ENCODE measurements at places on chromosomes 3 and 15.

- H3K36me3 ChIP-seq, result peaks cover 3% of the 10 kb centered on the region
- no peak overlapping the region for H3K27ac ChIP-seq
- no peak for DNase-seq
- H3K4me1 ChIP-seq, result peaks cover 19% of the 10 kb centered on the region
- H3K4me3 ChIP-seq, result peak overlapping the region; percentile 55
These were observed 687 bp downstream of the GPR176 start for GRCh38 chr15:39919411-39919747.

DNA sequence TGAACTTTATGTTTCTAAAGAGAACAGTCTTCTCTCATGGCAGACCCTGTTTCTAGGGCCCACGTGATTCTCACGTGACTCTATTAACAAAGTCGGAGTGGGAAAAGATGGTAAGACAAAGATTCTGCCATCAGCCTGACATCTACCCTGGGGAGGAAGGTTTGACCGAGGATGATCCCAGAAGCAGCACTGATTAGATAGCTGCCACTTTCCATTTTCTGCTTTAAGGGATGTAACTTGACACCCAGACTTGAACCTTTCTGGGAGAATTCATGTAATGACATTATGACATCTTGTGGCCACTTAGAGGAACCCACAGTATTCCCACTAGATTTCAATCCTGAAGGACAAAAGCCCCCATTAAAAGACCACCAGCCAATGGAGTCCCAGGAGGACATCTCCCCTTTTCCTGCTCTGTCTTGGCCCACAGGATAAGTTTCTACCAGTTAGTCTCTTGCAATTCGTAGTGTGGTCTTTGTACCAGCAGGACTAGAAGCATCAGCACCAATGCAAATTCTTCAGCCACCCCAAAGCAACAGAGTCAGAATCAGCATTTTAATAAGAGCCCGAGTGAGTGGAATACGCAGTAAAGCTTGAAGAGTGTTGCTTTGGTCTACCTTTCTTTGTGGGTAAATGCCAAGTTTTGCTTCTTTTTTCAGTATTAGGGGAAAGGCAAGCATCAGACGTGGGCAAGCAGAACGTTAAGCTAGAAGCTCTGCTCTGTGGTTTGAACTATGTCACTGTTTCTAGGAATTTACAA lies 480.5 kb upstream of the PROK2 start:
- no peak for DNase-seq
- H3K4me1 ChIP-seq, result peaks cover 51% of the 10 kb centered on the region
- H3K4me3 ChIP-seq, result no peak overlapping the region
- peaks cover 7% of the 10 kb centered on the region for H3K27me3 ChIP-seq
- H3K27ac ChIP-seq, result peak overlapping the region; percentile 16
- no peaks in the 10 kb centered on the region for H3K36me3 ChIP-seq

DNA sequence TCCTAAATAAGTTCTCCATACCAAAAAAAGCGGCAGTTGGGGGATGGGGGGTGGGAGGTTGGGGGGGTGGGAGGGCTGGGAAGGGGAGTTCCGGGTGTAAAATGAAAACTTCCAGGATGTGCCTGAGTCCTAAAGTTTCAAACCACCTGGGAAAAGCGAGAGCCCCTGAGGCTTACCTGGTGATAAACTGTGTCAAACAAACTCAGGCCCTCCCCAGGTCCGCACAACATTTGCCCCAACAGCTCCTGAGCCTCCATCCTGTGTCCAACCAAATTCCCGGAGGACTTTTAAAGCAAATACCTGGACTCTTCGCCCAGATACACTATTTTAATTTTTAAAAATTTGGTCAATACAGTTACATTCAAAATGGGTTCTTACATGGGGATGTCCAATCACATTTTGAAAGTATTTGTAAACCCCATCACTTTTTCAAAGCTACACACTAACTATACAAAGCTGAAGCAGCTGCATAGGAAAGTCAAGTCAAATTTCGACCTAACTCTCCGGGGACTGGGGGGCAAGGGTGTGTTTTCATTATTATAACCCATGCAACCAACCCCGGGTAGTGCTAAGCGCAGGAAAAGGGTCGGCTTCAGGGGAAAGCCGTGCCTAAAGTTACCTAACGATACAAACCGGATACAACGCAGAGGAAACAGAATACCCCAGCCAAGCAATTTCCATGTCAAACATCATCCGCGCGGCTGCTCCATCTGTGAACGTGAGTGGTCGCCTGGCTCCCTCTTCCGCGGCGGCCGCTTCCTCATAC lies 685 bp upstream of the FOXB1 start:
- H3K27ac ChIP-seq, result no peak overlapping the region
- H3K4me3 ChIP-seq, result peak overlapping the region; percentile 82
- H3K4me1 ChIP-seq, result peaks cover 48% of the 10 kb centered on the region
- peaks cover 97% of the 10 kb centered on the region for H3K27me3 ChIP-seq

- no peaks in the 10 kb centered on the region for H3K36me3 ChIP-seq
- peaks cover 70% of the 10 kb centered on the region for H3K4me1 ChIP-seq
- peak overlapping the region; percentile 16 for H3K27ac ChIP-seq
- no peak overlapping the region for H3K4me3 ChIP-seq
- no peak for DNase-seq
- H3K27me3 ChIP-seq, result no peaks in the 10 kb centered on the region
These were observed 75.9 kb downstream of the TNIK start for GRCh38 chr3:171384101-171384891.

GRCh38 chr15:37967788-37968187 lies 33.3 kb downstream of the TMCO5A start:
- DNase-seq, result no peak
- H3K4me1 ChIP-seq, result no peaks in the 10 kb centered on the region
- H3K4me3 ChIP-seq, result no peak overlapping the region
- no peaks in the 10 kb centered on the region for H3K36me3 ChIP-seq
- H3K27ac ChIP-seq, result no peak overlapping the region

DNA sequence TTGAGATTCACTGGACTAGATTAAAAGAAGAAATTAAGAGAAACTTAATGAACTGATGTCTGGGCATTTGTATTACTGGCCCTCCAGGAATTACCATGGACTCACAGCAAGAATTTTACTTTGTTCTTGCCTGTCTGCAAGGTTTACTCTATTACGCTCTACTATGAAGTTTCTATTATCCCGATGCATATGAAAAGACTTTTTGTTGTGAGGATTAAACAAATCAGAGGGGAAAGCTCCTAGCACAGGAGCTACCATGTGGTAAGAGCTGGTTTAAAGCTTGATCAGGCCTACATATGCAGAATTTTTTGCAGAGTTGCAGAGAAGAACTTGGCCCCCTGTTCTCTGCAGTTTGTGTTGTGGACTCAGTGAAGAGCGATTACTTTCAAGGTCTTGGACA lies 61.7 kb upstream of the PTX3 start:
- H3K36me3 ChIP-seq, result no peaks in the 10 kb centered on the region
- no peaks in the 10 kb centered on the region for H3K4me1 ChIP-seq
- H3K27ac ChIP-seq, result no peak overlapping the region
- H3K4me3 ChIP-seq, result no peak overlapping the region

GRCh38 chr15:69460481-69460880 lies 7.9 kb downstream of the RPLP1 start:
- H3K36me3 ChIP-seq, result peaks cover 33% of the 10 kb centered on the region
- no peak overlapping the region for H3K4me3 ChIP-seq
- H3K4me1 ChIP-seq, result peaks cover 36% of the 10 kb centered on the region
- H3K27me3 ChIP-seq, result no peaks in the 10 kb centered on the region
- no peak overlapping the region for H3K27ac ChIP-seq

DNA sequence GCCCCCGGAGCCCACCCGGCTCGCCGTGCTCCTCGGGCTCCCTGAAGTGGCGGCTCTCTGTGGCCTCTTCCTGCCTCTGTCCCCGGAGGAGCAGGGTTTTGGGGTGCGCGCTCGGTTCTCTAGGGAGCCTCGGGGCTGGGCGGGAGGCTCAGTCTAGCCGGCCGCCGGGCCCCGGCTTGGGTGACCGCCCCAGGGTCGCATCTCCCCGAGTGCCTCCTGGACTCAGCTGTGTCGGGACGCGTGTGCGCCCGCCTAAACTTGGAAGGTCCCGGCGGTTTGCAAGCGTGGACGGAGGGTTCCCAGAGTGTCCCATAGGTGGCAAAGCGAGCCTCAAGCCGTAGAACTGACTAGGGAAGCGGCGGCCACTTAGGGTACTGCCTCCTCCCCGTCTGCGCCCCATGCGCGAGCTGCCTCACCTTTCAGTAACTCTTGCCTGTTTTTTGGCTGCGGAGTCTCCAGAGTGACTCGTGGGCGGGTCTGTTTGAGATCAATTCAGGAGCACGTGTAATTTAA lies 601 bp downstream of the ACTL6A start:
- peak; percentile 80 for DNase-seq
- peaks cover 10% of the 10 kb centered on the region for H3K36me3 ChIP-seq
- peaks cover 36% of the 10 kb centered on the region for H3K4me1 ChIP-seq
- peak overlapping the region; percentile 98 for H3K4me3 ChIP-seq
- peak overlapping the region; percentile 99 for H3K27ac ChIP-seq
- H3K27me3 ChIP-seq, result peaks cover 6% of the 10 kb centered on the region

DNA sequence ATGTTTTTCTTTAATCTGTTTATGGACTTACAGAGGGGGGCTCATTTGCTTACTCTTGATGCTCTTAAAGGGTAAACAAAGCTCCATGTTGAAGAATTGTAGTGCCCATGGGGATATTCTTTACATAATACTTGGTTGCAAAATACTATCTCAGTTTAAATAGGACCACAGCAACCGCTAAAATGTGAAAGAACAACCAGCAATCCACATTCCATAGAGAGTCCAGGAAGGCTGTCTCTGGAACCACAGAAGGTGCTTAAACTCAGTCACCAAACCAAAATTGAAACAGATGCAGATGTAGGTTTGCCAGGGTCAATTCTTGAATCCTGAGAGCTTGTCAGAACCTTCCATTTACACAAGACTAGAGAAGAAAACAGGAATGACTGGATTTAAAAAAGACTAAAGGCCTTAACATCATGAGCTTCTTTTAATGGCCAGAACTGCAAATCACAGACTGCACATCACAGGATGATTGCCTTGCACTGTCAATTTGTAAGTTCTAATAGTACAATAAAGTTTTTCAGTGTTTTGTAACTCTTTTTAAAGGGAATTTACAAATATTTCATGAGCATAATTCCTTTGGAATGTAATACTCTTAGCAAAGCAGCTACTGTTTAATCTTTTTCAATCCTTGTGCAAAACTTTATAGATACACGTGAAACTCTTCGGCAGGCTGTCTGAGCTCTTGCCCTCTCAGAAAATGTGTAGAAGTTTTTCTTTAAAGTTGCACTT lies 661.6 kb downstream of the SI start:
- no peaks in the 10 kb centered on the region for H3K27me3 ChIP-seq
- DNase-seq, result no peak
- no peak overlapping the region for H3K4me3 ChIP-seq

DNA sequence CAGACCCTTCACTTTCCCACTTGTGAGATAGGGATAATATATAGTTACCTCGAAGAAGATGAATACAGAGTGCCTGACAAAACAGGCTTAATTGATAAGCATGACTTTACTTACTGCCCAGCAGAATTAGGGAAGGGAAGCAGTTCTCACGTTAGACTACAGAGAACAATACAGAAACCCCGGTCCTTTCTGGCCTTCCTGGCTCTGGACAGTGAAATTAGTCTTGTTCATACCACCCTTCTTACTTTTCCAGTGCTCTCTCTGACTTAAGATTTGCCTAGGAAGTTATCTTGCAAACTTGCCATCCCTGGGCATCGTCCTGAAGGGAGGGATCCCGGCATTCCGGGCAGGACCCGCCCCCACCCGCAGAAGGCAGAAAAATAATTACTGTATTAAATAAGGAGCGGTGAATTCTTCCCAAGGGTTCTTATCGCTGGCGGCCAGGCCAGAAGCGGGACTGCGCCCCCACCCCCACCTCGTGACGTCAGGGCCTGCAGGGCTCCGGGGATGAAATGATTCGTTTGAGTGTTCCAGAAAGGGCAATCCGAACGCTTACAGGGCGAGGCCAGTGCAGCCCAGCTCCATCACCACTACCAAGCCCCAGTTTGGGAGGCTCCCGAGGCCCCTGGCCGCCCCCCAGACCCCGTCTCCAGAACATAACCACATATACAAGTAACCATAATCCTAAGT lies 8.4 kb downstream of the SOX2 start:
- H3K4me3 ChIP-seq, result no peak overlapping the region
- peaks cover 6% of the 10 kb centered on the region for H3K36me3 ChIP-seq
- peaks cover 99% of the 10 kb centered on the region for H3K27me3 ChIP-seq
- no peak overlapping the region for H3K27ac ChIP-seq
- no peak for DNase-seq
- H3K4me1 ChIP-seq, result peaks cover 2% of the 10 kb centered on the region

DNA sequence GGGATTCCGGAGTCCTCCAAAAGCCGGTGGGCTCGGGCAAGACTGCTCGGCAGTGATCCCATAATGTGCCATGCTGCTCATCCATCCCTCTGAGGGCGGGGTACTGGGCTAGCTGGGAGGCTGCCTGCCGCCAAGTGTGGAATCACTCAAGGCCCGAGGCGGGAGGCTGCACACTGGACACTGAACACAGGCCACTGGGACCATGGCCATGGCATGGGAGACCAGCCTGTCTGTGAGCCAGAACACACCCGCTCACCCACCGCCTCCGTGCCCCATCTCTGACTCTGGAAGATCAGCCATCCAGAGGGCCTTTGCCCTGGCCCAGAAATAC lies 1.4 kb downstream of the C3orf22 start:
- H3K4me1 ChIP-seq, result no peaks in the 10 kb centered on the region
- H3K27me3 ChIP-seq, result no peaks in the 10 kb centered on the region
- H3K27ac ChIP-seq, result no peak overlapping the region

DNA sequence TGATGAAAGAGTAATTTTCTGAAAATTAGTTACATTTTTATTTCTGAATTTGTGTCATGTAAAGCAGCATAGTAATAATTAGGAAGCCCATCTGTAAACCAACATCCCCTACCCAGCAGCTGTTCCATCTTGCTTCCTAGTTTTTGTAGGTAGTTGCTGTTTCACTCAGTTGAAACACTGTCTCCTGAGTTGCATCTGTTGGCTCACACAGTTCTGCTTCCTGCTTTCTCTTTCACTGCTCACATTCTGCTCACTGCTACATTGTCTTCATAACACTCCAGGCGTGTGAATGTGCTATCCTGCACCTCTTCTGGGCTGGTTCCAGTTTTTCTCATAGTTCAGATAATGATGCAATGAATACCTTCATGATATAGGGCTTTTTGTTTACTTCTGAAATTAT lies 123.4 kb downstream of the EPHB1 start:
- no peaks in the 10 kb centered on the region for H3K4me1 ChIP-seq
- H3K36me3 ChIP-seq, result no peaks in the 10 kb centered on the region
- peaks cover 5% of the 10 kb centered on the region for H3K27me3 ChIP-seq
- no peak overlapping the region for H3K27ac ChIP-seq
- no peak for DNase-seq
- H3K4me3 ChIP-seq, result no peak overlapping the region

All from activated T-cell treated with anti-CD3 and anti-CD28 coated beads, Interleukin-2, amount 50 U/mL, for 24 hours (primary cell).